Brain microvascular endothelial cell (primary cell): ENCODE measurements at places on chromosomes 6 and 20.

DNA sequence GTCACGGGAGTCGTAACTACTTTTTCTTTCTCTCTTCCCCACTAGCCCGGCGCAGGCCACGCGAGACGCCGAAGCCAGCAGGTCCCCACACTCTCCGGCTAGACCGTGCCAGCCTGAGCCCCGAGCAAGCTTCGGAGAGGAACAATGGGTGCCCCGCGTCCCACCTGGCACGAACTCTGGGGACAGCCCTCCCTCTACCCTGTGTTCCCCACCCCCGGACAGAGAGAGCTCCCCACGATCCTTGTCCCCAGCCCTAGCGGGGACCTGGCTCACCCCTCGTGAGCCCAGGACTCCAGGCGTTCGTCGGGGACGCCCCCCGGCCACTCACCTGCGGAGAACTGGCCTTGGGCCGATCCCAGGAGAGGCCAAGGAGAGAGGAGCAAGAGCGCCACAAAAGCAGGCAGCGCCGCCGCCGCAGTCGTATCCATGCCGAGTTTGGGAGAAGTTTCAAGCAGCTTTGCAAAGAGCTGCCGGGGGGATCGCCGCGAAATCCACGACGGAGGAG lies 416 bp downstream of the PTPRK start:
- no peak for DNase-seq

DNA sequence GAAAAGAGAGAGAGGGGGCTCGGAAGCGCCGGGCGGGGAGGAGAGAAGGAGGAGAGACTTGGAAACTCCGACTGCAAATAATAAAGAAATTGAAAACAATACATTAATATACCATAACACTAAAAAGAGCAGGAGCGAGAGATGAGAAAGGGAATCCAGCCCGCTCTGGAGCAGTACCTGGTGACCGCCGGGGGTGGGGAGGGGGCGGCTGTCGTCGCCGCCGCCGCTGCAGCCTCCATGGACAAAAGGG lies 338 bp downstream of the E2F3 start:
- no peak for DNase-seq

- DNase-seq: no peak
These were observed 5.8 kb upstream of the FAM83D start for GRCh38 chr20:38920411-38920810.

GRCh38 chr6:114049367-114049966 lies 78.5 kb upstream of the HDAC2 start:
- no peak for DNase-seq

DNA sequence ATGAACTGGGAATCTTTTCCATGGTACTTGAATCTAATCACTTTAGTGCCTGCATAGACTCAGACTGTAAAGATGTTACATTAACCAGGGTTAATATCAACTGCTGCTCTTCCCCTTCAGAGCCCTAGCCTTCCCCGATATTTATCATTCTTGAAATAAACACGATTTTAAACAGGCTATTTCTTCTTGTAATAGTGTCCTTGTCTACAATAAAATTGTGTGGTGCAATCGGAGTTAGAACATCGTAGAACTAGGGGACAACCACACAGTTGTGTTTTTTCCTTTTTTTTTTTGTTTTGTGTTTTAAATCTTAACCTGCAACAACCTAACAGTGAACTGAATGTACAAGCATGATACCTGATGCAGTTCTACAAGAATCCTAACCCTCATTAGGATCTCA lies 4.5 kb downstream of the GJA1 start:
- no peak for DNase-seq

- DNase-seq: no peak
These were observed 57.7 kb downstream of the DHX35 start for GRCh38 chr20:39019805-39020325.

DNA sequence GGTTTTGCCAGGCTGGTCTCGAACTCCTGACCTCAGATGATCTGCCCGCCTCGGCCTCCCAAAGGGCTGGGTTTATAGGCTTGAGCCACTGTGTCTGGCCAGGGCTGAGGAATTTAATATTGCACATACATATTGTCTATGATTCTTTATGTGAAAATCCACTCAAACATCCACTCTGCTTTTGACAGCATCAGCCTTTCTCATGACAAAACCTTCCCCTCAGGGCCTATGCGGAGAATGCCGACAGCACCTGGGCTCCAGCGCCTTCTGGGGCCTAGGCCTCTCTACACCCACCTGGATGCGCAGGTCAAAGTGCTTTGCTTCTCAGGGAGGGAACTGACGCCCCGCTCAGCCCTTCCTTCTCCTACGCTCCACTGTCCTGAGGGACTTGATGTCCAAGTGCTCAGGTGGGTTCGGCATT lies 5.4 kb downstream of the RAMACL start:
- DNase-seq: no peak
